ENCODE measurements at places on chromosomes 2 and 18.

DNA sequence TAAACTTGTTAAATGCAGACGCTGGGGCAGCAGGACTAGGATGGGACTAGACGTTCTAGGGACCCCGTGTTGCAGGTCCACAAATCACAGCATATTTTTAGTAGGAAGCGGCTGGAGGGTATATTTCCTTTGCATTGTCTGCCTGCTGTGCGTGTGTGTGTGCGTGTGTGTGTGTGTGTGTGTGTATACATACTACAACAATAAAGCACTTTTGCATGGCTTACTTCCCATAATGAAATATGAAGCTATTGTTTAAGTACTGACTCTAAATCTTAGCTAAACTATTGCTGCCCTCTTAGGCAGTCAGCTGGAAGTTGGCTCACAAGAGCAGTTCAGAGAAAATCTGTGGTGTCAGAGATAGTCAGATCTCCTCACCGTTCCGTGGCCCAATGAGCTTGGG lies 133.4 kb downstream of the CABLES1 start:
- no peak for DNase-seq

DNA sequence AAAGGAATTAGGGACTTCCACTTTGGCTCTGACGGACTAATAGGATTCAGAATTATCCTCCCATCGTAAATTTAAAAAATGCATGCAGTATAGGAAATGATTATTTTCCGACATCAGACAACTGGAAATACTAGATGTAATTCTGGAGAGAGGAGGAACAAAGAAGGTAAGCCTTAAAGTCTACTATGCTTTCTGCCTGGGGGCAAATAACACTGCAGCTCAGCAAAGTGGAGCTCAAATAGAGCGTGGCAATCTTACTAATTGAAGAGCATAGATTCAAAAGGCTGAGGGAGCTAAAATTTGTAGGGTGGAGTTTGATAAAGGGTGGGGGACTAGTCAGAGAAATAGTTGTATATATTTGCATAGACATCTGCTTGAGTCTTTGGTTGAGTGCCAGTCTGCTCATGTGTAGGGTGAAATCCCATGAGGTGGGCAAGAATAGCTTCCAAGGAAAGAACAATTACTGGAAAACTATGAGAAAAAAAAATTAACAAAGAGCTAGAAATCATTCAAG lies 23.8 kb downstream of the COPS8 start:
- no peak for DNase-seq

GRCh38 chr2:188977317-188977716 lies 3.1 kb downstream of the COL3A1 start:
- no peak for DNase-seq

GRCh38 chr2:175441181-175441761 lies 259.8 kb upstream of the ATP5MC3 start:
- no peak for DNase-seq

GRCh38 chr2:167940734-167941507 lies 306.5 kb downstream of the STK39 start:
- no peak for DNase-seq

All from effector CD4-positive, alpha-beta T cell (primary cell).